ENCODE measurements at places on chromosomes 3 and 15.
A peak's percentile ranks its signal among the peaks of the same experiment; 100 is the strongest.

DNA sequence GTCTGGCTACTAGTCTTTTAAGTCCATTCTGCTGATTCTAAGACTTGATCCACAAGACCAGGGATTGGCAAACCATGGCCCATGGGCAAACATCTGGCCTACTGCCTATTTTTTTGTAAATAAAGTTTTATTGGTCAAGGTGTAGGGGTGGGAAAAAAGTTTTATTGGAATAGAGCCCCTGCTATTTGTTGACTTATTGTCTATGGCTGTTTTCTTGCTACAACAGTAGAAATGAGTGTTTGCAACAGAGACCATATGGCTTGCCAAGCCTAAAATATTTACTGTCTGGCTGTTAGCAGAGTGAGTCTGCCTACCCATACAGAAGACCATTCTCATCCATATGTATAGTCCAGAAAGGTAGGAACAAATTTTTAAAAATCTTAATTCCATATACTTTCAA, 106.4 kb downstream of the PTPRG start:
- DNase-seq = no peak

- no peak for DNase-seq
Observed at GRCh38 chr3:31777887-31778286, 203.2 kb downstream of the OSBPL10 start.

GRCh38 chr3:126525853-126526667, 2.1 kb downstream of the CHST13 start:
- no peak for DNase-seq

DNA sequence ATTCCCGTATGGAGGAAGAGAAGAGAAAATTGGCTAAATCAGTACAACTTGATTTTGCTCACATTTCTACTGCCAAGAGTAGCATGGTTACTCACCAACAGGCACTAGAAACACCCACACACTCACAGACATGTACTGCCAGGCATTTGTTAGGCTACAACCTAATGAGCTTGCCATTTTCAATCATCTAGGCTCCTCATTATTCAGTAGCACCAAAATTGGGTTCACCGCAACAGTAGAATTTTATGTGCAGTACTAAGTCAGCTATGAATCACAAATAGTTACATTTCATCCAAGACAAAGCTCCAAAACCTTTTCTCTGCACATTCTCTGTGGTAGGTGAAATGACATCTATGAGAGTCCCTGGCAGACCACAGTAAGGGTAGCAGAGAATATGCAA, 15.0 kb upstream of the THUMPD3 start:
- DNase-seq = no peak

- no peak for DNase-seq
Observed at GRCh38 chr3:157360044-157360443, 76.6 kb upstream of the PTX3 start.

- DNase-seq = no peak
Observed at GRCh38 chr15:72962054-72962702, 90.1 kb upstream of the NEO1 start.

GRCh38 chr3:30198162-30198561, 408.2 kb upstream of the TGFBR2 start:
- DNase-seq = no peak

- peak; percentile 55 for DNase-seq
Observed at GRCh38 chr3:119810018-119810435, 28.1 kb downstream of the NR1I2 start.

DNA sequence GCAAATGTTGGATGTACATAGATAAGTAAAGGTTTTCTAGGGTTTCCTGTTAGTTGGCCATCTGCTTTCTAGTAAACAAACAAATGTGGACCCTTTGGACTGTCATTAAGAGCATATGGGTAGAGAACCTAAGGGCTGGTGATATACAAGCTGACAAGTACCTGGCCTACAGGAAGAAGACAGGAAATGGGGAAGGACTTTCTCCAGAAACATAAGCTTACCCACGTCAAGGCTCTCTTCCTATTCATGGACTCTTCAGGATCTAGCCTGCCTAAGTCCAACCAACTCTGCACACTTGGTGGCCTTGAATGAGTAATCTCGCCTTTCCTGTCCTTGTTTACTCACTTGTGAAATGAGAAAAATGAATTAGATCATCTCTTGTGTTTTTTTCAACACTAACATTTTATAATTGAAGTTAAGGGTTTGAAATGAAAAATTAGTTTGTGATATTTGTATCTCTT, 22.2 kb upstream of the GOLIM4 start:
- no peak for DNase-seq

DNA sequence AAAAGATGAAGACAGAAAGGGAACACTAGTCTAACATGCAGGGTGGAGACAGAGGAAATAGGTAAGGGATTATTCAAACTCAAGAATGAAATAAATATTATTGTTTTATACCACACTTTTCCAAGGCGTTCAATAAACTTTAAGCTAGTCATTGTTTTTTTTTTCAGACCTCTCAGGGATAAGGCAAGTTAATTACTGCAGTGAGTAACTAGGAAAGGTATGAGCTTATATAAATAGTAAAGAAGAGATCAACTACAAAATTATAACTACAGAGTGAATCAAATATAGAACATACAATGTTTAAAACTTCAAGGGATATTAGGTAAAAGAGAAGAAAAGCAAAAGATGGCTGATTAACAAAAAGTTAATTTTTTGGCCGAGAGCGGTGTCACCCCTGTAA, 31.5 kb upstream of the XXYLT1 start:
- no peak for DNase-seq

DNA sequence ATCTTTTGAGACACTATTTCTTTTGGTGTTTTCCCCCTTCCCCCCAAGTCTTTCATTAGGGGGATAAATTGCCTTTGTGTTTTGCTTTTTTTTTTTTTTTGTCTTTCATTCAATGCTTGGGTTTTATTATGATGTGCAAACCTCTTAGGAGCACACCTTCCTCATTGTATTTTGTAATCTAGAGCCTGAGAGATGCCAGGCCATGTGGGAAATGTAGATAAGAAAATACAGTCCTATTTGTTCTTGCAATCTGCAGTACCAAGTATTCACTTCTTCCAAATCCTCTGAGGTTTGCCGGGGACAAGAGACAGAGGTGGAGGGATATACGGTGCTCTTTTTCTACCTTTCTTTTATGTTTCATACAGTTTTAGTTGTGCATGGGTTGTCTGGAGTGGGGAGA, 66.7 kb downstream of the LARS2 start:
- no peak for DNase-seq

DNA sequence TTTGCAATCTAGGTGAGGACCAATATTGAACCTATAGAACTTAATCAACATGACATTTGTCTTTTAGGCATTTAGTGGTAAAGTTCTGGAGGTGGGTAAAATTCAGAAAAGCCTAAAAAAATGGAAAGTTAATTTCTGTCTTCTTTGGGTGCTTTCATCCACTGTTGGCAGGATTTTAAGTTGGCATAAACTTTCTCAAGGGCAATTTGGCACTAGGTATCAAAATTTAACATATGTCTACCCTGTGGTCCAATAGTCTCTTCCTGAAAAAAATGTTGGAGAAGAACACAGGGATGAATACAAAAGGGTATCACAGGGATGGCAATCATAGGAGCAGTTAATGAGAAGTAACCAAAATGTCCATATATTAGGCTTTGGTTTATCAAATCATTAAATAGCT, 227.0 kb upstream of the WNT5A start:
- DNase-seq = no peak

DNA sequence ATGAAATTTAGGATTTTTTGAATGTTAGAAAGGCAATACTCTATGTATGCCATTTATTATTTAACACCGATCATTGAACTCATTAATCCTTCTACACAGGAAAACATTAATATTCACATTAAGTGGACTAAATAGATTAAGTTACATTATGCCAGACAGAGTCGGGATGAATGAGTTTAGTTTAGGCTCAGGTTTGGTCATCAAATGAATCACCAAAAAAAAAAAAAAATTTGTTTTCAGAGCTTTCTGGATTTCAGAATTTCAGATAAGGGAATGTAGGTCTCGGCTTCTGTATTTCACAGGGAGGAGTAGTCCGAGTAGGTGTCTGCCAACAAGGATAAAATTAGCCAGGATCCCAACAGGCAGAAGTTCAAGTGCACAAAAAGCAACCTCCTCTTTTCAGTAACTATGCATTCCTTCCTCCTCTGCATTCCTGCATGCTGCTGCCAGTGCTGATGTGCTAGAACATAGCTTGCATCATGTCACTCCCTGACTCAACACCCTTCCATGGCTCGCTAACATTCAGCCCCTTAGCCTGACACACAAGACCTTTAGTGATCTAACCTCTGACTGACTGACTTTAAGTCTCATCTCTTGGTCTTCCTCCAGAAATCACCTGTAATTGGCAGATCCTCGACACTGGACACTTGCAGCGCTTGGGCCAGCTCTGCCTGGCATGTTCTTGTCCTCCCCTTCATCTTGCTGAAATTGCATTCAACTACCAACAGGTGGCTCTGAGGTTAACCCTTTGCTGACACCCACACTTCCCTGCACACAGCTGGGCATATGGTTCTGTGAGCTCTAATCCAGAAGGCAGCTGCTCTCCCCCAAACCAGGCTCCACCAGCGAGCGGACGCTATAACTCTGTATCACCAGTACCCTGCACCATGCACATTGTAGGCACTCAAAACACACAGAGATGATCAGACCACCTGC, 145.4 kb upstream of the PROK2 start:
- DNase-seq = peak; percentile 22

GRCh38 chr15:96334705-96335410, 4.4 kb downstream of the NR2F2 start:
- DNase-seq = no peak

DNA sequence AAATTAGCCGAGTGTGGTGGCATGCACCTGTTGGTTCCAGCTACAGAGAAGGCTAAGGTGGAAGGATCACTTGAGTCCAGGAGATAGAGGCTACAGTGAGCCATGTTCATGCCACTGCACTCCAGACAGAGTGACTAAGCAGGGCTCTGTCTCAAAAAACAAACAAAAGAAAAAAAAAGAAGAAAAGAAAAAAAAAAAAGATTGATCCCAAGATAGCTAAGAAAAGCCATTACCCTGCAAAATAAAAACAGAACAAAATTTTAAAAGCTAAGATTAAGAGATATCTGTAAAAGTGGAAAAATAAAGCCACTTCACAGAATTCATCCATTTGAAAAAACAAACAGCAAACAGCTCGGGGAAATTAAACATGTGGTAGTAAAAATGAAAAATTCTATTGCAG, 23.8 kb downstream of the LRRC2 start:
- DNase-seq = no peak

GRCh38 chr15:50320504-50320903, 34.5 kb downstream of the GABPB1 start:
- DNase-seq = no peak

DNA sequence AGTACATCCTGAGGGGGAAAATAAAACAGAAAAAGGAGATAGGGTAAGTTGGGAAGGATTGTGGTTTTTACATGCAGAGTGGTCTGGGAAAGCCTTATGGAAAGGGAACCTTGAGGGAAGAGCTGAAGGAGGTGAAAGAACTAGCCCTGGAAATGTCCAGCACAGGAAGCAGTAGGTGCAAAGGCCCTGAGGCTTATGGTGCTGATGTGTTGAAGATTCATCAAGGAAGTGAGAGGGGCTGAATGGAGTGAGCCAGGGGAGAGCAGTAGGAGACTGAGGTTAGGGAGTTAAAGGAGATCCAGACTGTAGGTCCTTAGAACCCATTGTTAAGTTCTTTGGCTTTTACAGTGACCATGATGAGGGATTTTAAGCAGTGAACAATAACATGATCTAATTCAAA, 33.0 kb downstream of the ATP1B3 start:
- DNase-seq = no peak

Data from muscle of back (tissue), 13 donors.